Mesothelial cell of epicardium (in vitro differentiated cells): ENCODE measurements at places on chromosomes 6 and 20.

DNA sequence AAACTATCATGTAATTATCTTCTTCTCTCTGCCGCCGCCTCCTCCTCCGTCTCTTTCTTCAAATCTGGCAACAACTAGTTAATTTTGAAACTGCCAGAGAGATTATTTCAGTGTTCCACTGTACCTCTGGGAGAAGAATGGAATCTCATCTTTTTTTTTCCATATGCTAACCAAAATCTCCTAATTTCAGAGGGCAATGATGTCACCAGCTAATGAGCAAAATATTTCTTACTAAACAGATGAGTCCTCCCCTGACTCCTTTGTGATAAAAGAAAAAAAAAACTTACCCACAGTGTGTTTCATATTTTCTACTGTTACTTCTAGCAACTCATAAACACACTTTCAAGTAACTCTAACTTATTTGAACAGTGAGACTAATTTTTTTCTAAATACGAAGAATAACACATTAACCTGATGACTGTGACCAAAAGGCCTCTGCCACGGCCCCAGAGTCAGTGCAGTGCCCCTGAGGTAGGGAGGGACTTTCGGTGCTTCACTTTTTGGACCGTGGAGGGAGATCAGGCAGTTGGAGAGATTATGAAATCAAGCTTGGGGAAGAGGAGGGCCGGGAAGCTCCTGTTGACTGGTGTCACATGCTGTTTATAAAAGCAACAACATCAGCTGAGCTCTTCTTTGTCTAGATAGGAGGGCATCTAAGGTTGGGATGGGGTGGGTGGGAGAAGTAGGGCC lies 159.6 kb downstream of the SASH1 start:
- H3K4me3 ChIP-seq: no peak overlapping the region
- no peak for DNase-seq
- H3K4me1 ChIP-seq: peaks cover 27% of the 10 kb centered on the region

GRCh38 chr20:40470445-40471260 lies 218.4 kb downstream of the MAFB start:
- no peaks in the 10 kb centered on the region for H3K36me3 ChIP-seq
- H3K27ac ChIP-seq: no peak overlapping the region
- peaks cover 7% of the 10 kb centered on the region for H3K4me1 ChIP-seq
- DNase-seq: no peak
- no peaks in the 10 kb centered on the region for H3K27me3 ChIP-seq
- H3K4me3 ChIP-seq: no peak overlapping the region

- peaks cover 8% of the 10 kb centered on the region for H3K4me1 ChIP-seq
- peaks cover 17% of the 10 kb centered on the region for H3K36me3 ChIP-seq
- H3K27me3 ChIP-seq: no peaks in the 10 kb centered on the region
Measured at GRCh38 chr20:3648951-3649350, 14.2 kb downstream of the GFRA4 start.

DNA sequence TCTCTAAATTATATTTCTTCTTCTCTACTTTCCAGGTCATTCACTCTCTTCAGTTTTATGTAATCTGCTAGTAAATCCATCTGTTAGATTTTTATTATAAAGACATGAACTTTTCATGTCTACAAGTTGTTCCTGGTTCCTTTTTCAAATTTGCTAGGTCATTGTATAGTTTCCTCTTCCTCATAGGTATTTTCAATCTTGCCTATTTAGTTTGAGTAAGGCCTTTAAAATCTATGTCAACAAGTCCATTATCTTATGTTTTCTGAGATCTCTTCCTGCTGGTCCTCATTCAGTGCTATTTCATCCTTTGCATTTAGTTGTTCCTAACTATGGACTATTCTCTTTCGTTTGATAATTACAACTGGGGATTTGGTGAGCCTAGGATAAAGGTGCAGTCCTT lies 11.0 kb downstream of the RRBP1 start:
- H3K4me1 ChIP-seq: peaks cover 19% of the 10 kb centered on the region
- no peak overlapping the region for H3K4me3 ChIP-seq
- H3K36me3 ChIP-seq: peaks cover 8% of the 10 kb centered on the region
- H3K27me3 ChIP-seq: no peaks in the 10 kb centered on the region
- DNase-seq: no peak

- peaks cover 37% of the 10 kb centered on the region for H3K27me3 ChIP-seq
- DNase-seq: no peak
Measured at GRCh38 chr6:145544041-145544440, 191.3 kb downstream of the EPM2A start.

DNA sequence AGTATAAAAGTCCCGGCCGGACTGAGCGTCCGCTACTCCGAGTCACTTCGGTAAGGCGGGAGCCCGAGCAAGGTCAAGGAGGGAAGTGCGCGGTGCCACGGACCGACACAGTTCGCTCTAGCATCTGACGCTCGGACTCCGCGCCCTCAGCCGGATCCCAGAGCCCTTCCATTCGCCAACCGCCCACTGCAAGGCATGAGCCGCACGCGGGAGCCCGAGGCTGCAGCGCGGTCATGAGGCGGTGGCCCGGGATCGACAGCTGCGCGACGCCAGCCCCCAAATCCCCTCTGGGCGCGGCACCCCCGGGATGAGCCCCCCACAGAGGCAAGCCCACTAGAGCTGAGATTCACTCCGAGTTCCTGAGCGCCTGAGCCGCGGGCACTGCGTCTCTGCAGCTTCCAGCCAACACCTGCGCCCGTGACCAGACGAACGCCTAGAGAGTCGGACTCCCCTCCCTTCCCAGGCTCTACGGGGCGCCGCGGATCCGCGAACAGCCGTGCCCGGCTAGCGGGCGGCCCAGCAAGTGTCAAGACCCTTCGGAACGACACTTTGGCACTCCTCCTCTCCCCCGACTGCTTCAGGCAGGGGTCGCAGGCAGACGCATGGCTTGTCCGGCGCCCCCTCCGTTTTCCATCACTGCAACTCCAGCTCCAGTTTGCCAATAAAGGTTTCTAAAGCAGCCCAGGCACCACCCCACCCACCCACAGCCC lies 725 bp upstream of the ISM1 start:
- H3K4me1 ChIP-seq: peaks cover 14% of the 10 kb centered on the region
- peak; percentile 29 for DNase-seq
- peak overlapping the region; percentile 79 for H3K4me3 ChIP-seq
- H3K27me3 ChIP-seq: peaks cover 82% of the 10 kb centered on the region

- no peaks in the 10 kb centered on the region for H3K27me3 ChIP-seq
- no peak overlapping the region for H3K27ac ChIP-seq
- peaks cover 6% of the 10 kb centered on the region for H3K4me1 ChIP-seq
- no peak overlapping the region for H3K4me3 ChIP-seq
Measured at GRCh38 chr6:161244725-161245124, 29.1 kb downstream of the AGPAT4 start.

GRCh38 chr6:153024709-153025017 lies 22.2 kb upstream of the MTRF1L start:
- no peak for DNase-seq
- H3K27ac ChIP-seq: no peak overlapping the region
- no peak overlapping the region for H3K4me3 ChIP-seq
- no peaks in the 10 kb centered on the region for H3K36me3 ChIP-seq
- peaks cover 3% of the 10 kb centered on the region for H3K4me1 ChIP-seq

GRCh38 chr6:101226677-101227135 lies 166.8 kb upstream of the GRIK2 start:
- H3K27ac ChIP-seq: no peak overlapping the region
- H3K27me3 ChIP-seq: no peaks in the 10 kb centered on the region
- no peaks in the 10 kb centered on the region for H3K36me3 ChIP-seq
- no peak for DNase-seq
- H3K4me3 ChIP-seq: no peak overlapping the region

- no peaks in the 10 kb centered on the region for H3K36me3 ChIP-seq
- DNase-seq: no peak
- no peaks in the 10 kb centered on the region for H3K4me1 ChIP-seq
- H3K4me3 ChIP-seq: no peak overlapping the region
- H3K27me3 ChIP-seq: no peaks in the 10 kb centered on the region
Measured at GRCh38 chr6:31336896-31337496, 20.0 kb downstream of the HLA-B start.

- H3K27ac ChIP-seq: no peak overlapping the region
- no peak overlapping the region for H3K4me3 ChIP-seq
- peaks cover 36% of the 10 kb centered on the region for H3K27me3 ChIP-seq
Measured at GRCh38 chr20:9578594-9578993, 64.2 kb downstream of the LAMP5 start.

DNA sequence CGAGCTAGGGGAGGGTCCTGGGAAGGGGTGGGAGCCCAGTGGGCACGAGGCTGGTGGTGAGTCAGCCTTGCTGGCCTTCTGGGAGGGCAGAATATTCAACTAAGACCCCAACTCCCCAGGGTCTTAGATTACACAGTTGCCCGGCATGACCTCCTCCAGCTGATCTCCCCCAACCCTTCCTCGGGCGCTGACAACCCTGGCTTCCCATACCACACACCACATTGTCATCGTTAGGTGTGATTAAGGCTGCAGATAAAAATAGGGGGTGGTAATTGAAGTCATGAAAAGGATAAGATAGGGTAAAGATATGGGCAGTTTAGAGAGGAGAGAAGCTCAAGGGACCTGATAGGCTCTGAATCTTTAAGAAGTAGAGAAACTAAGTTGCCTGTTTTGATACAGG lies 10.5 kb downstream of the CDC40 start:
- peaks cover 2% of the 10 kb centered on the region for H3K4me1 ChIP-seq
- no peak for DNase-seq
- no peak overlapping the region for H3K27ac ChIP-seq
- no peak overlapping the region for H3K4me3 ChIP-seq
- peaks cover 11% of the 10 kb centered on the region for H3K36me3 ChIP-seq

DNA sequence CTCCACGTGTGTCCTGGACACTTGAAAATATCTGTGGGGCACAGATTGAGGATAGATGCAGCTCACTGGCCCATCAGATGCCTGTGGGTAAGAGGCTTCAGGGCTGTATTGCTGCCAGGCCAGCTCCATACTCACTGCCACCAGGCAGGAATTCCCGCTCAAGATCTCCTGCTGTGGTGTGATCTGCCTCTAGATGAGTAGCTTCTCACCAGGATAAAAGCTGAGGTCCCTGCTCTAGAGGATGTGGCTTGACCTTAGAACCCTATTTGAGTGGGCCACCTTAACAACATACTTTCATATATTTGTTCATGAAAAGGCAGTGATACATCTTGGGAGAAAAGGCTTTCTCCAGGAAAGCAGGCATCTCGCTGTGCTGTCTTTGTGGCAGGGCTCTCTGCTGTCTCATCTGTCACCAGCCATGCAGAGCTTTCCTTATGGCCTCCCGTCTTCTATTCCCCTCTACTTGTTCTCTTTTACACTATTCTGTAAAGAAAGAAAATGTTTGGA lies 165.7 kb upstream of the RNF217 start:
- no peak overlapping the region for H3K27ac ChIP-seq
- H3K27me3 ChIP-seq: peaks cover 24% of the 10 kb centered on the region
- no peaks in the 10 kb centered on the region for H3K36me3 ChIP-seq
- no peak for DNase-seq
- peaks cover 3% of the 10 kb centered on the region for H3K4me1 ChIP-seq

DNA sequence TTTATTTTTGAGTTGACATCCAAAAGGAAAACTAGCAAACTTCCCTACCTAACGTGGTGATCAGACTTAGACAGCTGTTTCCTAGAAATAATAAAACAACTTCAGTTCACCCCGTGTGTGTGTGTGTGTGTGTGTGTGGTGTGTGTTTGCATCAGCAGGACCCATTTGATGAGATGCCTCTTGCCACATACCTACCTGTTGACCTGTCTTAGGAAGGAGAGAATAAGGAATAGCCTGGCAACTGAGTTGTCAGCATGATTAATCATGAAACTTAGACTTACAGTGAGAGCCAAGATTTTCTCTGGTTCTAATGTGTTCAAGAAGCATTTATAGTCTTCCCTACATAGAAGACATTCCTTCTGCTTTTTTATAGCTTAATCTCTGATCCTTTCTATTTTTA lies 16.1 kb upstream of the PBOV1 start:
- no peaks in the 10 kb centered on the region for H3K27me3 ChIP-seq
- H3K27ac ChIP-seq: no peak overlapping the region
- no peak for DNase-seq
- H3K4me3 ChIP-seq: no peak overlapping the region
- peaks cover 33% of the 10 kb centered on the region for H3K4me1 ChIP-seq
- no peaks in the 10 kb centered on the region for H3K36me3 ChIP-seq

DNA sequence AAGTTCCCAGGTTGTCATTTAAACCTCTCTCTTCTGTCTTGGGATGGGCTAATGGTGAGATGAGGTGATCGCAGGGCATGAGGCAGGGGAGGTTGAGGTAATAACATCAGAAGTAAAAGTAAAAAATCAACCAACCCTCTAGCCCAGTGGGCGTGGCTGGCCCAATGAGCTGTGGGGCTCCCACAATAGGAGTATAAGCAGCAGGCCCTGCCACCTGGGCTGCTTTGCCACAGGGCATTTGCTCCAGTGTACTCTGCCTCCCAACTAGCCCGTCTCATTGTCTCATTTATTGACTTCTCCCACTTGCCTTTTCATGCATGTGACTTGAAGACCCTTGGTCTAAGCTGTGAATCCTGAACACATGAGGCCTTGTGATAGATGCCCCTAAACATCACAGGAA lies 62.8 kb downstream of the PHACTR3 start:
- DNase-seq: no peak
- H3K4me3 ChIP-seq: no peak overlapping the region
- no peaks in the 10 kb centered on the region for H3K4me1 ChIP-seq
- no peaks in the 10 kb centered on the region for H3K27me3 ChIP-seq

- no peak overlapping the region for H3K4me3 ChIP-seq
- no peak overlapping the region for H3K27ac ChIP-seq
- no peaks in the 10 kb centered on the region for H3K4me1 ChIP-seq
- H3K27me3 ChIP-seq: no peaks in the 10 kb centered on the region
Measured at GRCh38 chr6:81648502-81648901, 104.0 kb downstream of the TENT5A start.

- H3K36me3 ChIP-seq: no peaks in the 10 kb centered on the region
- H3K4me3 ChIP-seq: no peak overlapping the region
- H3K4me1 ChIP-seq: peaks cover 10% of the 10 kb centered on the region
- H3K27me3 ChIP-seq: peaks cover 20% of the 10 kb centered on the region
- H3K27ac ChIP-seq: no peak overlapping the region
- no peak for DNase-seq
Measured at GRCh38 chr20:19284400-19285178, 72.1 kb downstream of the SLC24A3 start.

DNA sequence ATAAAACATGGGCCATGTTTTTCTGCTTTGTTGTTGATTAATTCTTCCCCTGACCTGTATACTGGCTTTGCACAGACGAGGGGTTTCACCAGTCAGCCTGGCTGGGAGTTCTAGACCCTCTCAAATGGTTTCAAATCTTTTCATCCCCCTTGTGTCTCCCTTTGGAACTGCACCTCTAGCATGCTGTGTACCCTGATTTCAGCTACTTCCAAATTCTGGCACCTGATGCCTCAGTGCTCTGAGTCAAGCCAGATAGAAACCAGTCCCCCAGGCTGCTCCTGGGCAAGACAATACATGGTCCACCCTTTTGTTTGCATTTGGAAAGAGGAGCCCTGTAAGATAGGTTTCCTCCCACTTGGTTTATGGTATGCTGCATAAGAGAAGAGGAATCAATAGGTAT lies 290.2 kb downstream of the BTBD3 start:
- no peaks in the 10 kb centered on the region for H3K36me3 ChIP-seq
- H3K4me3 ChIP-seq: no peak overlapping the region
- no peak for DNase-seq
- H3K27me3 ChIP-seq: no peaks in the 10 kb centered on the region
- H3K4me1 ChIP-seq: peaks cover 6% of the 10 kb centered on the region
- H3K27ac ChIP-seq: no peak overlapping the region
